ENCODE measurements at places on chromosomes 2 and 18. TPM values are rescaled to one million over a fixed set of nuclear protein-coding genes. Genes with fewer than 3 reads are reported as not detected.

- DNase-seq = no peak
These were observed 809.2 kb downstream of the CNTNAP5 start for GRCh38 chr2:124834331-124834730.

GRCh38 chr2:35081622-35082015, 1274.0 kb upstream of the CRIM1 start:
- no peak for DNase-seq

DNA sequence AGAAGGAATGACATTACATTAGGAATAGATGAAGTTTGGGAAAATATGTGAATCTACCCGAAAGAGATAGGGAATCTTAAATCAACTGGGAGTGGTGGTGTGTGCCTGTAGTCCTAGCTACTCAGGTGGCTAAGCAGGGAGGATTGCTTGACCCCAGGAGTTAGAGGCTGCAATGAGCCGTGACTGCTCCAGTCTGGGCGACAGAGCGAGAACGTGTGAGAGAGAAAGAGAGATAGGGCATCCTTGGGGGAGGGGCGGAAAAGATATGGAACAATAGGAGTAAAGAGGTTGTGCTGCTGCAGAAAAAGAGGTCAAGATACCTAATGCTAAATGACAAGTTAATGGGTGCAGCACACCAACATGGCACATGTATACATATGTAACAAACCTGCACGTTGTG, 47.1 kb upstream of the ADAM23 start:
- DNase-seq = no peak

DNA sequence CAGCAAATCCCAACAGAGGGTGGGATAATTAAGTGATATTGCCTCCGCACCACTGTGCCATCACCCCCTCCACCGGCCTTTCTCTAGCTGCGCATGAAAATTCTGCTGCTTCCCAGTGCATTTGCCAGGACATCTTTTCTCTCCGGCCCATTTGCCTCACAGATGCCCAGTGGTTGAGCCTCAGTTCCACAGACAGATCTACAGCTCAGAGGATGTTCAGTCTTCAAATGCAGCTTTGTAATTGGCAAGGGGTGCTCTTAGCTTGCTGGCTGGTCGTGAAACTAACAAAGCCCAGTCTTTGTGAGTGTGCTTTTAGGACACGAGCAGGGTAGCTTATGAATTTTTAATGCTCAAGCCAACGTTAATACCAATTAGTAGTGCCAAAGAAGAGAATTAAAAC, 253.3 kb upstream of the REV1 start:
- no peak for DNase-seq

- no peak for DNase-seq
These were observed 5.3 kb downstream of the CRIM1 start for GRCh38 chr2:36360834-36361233.

GRCh38 chr2:191797942-191798876, 48.7 kb downstream of the CAVIN2 start:
- no peak for DNase-seq

DNA sequence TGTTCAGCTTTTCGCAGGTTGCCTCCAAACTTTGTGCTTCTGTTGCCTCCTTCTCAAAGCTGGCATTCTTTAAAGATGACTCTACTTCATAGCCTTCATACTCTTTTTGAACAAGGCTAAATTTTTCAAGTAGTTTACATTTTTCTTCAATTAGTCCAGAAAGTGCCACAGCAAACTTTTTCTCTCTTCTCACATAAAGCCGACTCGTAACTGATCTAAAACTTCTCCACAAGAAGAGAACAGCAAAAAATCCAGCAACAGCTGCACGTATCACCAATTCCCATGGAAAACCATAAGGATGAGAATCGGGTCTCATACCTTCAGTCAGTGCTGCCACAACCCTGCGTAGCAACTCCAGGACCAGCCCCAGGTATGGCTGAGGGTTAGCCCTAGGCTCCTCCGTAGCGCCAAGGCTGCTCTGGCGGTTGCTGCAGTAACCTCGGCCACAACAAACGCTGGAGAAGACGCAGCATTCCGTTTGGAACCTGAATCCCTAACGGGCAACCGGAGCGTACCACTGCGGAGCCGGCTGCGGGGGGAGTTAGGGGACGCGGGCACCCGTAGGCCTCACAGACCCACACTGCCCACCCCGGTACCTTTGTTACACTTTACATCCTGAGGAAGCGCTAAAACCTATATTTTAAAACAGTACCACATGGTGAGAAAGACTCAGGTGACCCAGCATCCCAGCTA, at the start of gene CTAGE1:
CTAGE1 (minus strand) TSS at position 420 of the 693 bp plus-strand sequence; CDS start at position 316, 104 bp downstream.
- DNase-seq = no peak

DNA sequence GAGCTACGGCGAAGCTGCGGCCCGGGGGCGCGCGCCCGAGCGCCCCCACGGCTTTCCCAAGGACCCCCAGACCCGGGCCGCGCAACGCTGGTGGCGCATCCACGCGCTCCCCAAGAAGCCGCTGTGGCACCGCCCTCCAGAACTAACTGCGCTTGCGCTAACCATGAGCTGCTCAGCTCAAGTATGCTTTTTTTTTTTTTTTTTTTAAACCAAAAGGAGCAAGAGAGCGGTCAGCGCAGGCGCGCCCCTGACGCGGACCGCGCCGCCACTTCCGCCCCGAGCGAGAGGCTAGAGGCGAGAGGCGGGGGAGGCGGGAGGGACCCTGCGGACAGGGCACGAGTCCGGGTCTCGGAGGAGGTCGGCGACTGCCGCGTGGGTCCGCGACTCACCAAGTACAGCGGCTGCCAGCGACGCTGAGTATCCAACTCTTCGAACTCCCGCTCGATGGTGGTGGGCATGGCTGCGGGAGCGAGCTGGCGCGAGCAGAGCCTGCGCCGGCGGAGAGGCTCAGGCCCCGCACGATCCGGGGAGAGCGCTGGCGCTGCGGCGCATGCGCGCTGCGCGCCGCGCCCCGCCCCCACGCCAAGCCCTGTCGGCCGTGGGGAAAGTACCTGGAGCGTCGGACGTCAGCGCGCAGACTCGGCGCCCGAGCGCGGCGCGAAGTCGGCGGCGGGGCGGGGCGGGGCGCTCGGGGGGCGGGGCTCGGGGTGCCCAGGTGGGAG, at the start of gene PTPN2:
PTPN2 (minus strand) TSS at position 554 of the 722 bp plus-strand sequence; CDS start at position 458, 96 bp downstream.
- DNase-seq = peak; percentile 93

AGFG1 gene
- total RNA-seq = 73.0 TPM

GAREM1 gene
- 35.9 TPM for total RNA-seq

ZSWIM2 gene
- 0.41 TPM for total RNA-seq

CABYR gene
- 24.1 TPM for total RNA-seq

DNA sequence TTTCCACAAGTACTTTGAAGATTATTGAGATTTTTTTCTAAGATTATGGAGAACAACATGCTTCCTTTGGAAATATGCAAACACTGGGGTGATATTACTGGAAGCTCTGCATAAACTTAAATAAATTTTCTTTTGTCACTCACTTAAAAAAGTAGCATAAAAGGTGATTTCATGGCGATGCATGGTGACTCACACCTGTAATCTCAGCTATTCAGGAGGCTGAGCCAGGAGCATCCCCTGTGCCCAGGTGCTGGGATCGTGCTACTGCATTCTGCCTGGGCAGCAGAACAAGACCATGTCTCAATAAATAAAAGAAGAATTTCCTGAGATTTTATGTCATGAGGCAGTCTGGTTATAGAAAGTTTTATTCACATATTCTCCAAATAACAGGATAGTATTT, 679.1 kb upstream of the CDH2 start:
- DNase-seq = no peak

GRCh38 chr2:150812664-150813367, 325.3 kb upstream of the RND3 start:
- DNase-seq = no peak

DNA sequence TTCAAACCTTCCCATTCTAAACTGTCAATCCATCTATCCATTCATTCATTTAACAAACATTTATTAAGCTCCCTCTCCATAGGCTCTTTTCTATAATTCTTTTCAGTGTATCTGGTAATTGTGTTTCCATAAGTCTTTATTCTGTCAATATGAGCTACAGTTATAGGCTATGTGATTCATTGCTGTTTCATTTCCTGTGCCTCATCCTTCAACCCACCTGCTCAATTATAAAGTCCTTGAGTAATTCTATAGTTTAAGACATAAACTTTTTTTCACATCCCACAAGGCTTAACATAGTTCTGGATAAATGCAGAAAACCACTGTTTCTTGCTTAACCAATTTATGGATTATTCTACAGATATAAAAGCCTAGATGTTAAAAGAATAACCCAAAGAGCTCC, 84.2 kb upstream of the PIK3C3 start:
- no peak for DNase-seq

STPG4 gene
- total RNA-seq = 0.41 TPM

- DNase-seq = no peak
These were observed 4.0 kb downstream of the KANSL1L start for GRCh38 chr2:210167227-210167626.

DNA sequence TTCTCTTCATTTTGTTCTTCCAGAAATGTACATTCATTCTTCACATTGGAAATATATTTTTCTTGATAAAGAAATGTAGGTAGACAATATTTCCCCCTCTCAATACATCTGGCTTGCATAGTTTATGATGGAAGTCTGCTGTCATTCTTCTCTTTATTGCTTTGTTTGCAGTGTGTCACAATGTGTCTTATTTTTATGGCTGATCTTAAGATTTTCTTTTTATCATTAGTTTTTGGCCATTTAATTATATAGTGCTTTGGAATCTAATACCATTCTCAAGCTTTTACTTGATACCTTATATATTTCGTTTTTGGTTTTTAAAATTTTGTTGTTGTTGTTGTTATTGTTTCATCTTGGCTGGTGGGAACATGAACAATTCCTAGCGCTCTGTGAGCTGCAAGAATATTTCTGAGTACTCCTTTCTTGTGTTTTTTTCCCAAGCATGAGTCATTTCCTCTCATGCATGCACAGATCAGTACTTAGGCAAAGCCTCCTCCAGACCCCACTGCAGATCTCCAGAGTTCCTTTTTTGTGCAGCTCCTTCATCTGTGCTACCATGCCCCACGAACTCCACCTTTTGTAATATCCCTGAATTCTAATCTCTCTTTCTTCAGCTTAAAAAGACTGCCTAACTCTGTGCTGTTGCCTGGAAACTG, 13.7 kb upstream of the MMADHC start:
- DNase-seq = no peak

RHBDD1 gene
- 24.1 TPM for total RNA-seq

DNA sequence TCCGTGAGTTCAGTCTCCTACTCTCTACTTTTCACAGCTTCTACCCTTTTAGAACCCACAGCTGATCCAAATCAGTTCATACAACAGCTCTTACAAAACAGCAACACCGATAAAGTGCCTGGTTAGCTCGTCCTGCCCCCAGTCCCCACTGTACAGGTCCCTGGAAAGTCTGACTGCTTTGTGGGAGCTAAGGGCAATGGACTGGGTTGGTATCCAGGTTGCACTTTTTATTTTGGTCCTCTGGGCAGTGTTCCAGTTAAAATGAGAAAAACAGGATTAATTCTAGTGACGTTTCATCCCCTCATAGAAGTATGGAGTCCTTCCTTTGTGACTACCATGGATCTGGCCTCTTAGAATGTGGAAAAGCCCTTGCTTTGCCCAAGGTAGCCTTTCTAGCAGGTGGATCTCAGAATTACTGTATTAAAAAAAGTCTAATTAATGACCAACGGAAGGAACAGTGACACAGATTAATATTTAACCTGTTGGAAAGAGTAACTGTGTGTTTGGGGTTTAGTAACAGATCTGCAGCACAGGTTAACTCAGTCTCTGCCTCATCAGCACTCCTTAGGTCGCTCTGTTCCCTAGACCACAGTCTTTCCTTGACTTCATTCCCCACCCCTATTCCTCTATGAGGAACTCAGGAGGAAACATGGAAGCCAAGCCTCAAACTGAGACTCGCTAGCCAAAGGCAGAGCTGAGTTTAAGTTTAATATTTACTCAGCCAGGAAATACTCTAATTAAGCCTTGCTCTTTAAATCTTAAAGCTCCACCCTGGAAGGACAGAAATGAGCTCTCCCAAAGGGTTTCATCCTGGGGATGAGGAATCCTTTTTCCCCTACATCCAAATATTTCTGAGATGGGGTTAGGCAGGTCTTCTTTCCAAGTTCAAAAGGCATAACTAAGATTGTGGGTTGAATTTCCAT, 52.8 kb upstream of the ITGA6 start:
- DNase-seq = no peak
